ENCODE measurements at places on chromosomes 3 and 15.
A peak's percentile ranks its signal among the peaks of the same experiment; 100 is the strongest.

DNA sequence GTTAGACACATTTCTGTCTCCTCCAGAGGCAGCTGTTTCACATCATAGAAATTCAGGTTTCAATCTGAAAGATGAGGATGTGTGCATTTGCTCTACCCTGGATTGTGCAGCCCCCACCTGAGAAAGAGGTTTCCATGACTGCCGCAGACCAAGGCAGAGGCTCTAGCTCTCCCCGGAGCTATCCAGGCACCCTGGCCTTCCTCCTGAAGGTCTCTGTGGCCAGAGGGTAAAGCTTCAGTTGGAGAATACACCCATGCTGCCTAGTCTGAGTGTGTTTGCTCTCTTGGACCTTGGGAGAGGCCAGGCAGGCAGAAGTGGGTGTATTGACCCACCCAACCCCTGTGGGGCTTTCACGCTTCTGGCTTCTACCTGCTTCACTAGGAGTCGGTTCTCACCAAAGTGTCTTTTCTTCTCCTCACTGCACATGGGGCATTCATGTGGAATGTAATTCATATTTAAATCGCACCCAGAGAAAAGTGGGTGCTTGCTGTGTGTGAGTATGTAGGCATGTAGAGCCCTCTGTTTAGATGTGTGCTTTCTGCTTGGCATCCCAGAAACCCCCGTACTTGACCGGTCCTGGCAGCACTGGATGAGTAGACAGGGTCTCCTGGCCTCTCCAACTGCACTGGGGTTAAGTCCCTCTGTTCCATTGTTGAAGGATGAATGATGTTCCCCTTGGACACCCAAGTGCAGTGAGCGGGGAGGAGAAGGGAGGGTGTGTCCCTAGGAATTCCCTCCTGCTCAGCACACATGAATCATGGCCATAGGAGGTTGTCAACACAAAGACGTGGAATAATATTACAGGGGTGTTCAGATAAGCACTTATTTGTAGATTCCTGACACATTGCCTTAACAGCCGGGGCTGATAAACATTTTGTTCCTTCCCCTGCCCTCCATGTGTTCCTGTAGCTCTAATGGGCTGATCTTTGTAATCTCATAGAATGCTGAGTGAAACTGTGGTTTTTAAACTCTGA lies 20.3 kb upstream of the RAB6B start:
- DNase-seq = no peak

DNA sequence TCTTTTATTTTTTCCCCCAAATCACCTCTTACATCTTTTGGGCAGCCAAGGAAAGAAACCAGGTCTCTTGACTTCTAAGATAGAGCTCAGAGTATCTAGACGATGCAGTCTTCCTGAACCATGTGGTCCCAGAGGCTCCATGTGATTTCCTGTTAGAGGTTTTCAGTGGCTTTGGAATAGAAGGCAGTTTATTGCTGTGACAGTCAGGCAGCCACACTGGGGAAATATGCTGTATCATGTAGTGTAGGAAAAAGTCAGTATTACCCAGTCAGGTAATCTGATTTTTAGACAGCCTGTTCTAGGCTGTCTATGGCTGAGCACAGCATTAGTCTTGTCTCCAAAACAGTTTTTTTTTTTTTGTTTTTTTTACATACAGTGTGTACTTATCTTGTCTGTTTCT lies 294.3 kb downstream of the THSD4 start:
- no peak for DNase-seq

- no peak for DNase-seq
Measured at GRCh38 chr3:175430983-175431773, 572.0 kb downstream of the NAALADL2 start.

DNA sequence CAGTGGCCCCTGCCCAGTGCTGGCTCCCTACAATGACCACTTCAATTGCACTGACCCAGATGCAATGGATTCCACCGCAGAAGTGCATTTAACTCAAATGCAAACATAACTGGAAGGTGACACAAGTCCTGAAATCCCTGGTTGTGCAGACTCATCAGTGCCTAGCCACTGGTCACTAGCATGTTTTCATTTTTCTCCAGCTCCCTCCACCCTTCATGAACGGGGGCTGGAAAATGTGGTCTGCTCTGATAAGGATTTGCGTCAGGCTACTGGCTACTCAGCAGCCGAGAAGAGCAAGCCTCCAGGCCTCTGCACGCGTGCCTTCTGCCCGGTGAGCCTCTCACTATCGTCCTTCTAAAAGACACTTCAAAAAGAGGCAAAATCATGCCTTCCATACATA lies 27.4 kb upstream of the FURIN start:
- no peak for DNase-seq

- no peak for DNase-seq
Measured at GRCh38 chr15:91559066-91559465, 294.4 kb upstream of the SLCO3A1 start.

GRCh38 chr15:33296856-33297255 lies 13.9 kb upstream of the RYR3 start:
- DNase-seq = no peak

DNA sequence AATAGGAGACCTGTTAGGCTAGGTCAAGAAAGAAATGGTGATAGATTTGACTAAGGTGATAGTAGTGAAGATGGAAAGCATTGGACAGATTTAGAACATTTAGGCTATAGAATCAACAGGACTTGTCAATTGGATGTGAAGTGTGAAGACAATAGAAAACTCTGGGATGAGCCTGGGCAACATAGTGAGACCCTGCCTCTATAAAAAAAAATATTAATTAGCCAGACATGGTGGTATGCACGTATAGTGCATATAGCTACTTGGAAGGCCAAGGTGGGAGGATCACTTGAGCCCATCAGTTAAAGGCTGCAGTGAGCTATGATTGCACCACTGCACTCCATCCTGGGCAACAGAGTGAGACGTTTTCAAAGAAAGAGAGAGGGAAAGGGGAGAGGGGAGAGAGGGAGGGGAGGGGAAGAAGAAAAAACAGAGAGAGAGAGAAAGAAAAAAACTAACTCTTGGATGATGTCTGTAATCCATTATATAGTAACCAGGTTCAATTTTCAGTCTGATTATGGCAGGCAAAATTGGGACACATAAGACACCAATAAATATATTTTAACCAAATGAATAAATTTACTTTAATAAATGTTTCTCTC lies 9.6 kb downstream of the SENP8 start:
- DNase-seq = no peak

DNA sequence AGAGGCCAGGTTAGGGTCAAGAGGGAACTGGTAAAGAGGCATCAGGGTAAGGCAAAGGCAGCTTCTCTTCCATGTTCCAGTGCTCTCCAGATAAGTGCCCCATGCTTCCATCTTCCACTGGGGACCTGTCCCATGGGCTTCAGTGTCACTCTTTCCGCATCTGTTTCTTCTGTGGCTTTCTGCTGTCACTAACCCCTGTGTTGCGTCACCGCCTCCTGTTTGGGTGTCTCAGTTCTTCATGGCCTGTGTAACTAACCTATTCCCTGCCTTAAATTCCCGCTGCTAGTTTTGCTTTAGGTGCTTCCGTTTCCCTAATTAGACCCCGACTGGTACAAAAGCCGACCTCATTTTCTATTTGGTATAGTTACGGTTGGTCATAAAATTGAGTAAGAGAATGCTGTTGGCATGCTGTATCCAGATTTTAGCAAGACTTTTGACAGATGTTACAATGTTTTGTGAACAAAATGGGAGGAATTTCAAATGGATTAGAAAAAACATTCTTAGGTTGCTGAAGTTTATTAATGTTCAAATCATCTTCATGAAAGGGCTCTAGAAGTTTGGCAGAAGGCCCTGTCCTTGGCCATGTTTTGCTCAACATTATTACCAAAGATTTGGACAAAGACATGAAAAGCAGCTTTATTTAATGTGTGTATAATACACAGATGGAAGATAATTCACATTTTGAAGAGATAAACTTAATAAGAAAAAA lies 245.3 kb downstream of the BBX start:
- DNase-seq = no peak

GRCh38 chr3:141326626-141327025 lies 41.7 kb upstream of the ZBTB38 start:
- no peak for DNase-seq

DNA sequence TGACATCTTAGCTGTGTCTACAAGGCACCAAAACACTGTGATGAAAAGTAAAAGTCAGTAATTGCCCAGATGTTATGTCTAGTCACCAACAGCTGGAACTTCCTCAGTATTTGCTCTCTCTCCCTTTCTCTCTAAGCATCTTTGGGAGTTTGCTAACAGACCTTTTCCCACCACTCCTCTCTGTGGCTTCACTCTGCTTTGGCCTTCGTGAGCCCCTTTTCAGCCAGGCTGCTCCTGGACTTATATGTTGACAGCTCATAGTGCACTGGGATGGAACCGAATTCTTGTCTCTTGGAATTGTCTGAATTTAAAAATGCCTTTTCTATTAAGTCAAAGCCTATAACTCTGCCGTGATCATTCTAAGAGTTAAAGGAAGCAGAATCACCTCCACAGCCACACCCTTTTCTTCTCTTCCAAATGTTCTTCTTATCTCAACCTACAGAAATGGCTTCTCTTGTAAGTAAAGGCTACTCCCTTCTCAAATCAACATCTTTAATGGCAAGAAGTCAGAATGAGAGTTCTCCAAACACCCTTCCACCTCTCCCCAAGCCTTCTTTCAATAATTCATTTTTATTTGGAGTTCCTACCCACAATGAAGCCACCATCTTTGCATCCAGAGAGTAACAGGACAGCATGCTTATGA lies 17.2 kb upstream of the FOXP1 start:
- DNase-seq = no peak

DNA sequence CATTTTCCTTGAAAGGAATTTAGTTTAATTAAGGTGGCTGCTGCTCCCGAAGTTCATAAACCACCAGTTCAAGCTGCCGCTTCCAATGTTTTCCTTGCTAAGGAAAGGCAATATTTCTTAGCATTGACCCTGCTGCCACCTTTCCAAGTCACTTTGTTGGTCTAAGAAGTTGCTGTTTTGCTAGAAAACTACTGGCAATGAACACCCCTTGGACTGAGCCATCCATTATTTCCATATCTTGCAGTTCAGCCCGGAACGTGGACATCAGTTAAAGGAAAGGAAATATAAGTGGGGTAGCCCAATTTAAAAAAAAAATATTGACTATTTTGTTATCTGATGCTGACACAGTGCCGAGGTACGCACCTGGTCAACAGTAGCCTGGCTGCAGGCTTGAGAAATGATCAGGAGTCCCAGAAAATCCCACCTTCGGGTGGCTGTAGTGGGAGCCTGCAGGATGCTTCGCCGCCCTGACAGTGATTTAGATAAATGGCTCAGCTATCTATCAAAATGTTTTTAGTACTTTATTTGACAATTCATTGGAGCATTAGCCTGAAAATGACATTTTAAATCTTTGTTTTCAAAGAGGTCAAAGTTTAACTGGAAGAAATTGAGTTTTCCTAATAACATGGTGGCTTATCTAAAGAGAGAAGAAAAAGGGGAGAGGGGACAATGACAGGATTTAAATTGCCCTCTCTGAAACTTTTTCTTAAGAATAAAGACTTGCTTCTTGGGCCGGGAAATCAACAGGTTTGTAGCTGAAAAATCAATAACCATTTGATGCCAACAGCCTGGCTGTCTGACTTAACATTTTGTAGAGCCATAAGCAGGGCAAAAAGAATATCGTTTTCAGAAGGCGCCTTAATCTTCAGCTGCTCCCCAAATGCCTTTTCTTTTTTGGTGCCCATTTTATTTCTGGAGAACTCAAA lies 1.6 kb downstream of the RARB start:
- DNase-seq = no peak

- DNase-seq = peak; percentile 81
Measured at GRCh38 chr15:28984421-28985315, 98.9 kb downstream of the APBA2 start.

GRCh38 chr15:69843900-69844304 lies 253.8 kb downstream of the TLE3 start:
- DNase-seq = no peak

GRCh38 chr3:191070201-191070600 lies 128.8 kb upstream of the OSTN start:
- DNase-seq = no peak

DNA sequence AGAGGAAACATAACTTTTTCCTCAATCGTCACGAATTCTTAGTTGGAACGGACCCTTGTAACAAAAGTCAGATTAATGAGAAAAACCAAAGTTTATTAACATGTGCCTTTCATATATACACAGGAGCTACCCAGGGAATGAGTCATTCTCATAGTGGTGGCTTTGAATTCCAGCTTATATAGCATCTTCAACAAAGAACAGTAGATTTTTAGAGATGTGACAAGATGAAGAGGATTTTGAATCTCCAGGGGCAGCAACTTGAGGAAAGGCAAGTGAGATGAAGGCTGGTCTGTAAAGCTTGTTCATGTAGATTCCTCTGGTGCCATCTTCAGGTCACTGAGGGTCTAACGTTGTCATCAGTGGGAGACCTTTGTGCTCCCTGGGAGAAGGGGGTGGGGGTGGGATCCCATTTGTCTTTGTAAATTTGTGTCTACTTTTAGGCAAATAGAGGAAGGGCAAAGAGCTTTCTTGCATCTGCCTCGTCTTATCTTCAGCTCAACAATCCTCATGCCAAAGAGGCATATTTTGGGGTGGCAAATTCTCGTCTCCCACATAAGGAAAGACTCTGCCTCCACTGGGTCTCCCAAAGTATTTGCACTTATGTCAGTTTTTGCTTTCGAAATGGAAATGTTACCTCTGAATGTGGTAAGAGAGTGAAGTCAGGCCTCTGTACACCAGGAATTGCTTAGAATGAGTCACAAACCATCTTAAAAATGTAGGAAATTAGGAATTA lies 29.5 kb downstream of the CLEC3B start:
- DNase-seq = no peak

DNA sequence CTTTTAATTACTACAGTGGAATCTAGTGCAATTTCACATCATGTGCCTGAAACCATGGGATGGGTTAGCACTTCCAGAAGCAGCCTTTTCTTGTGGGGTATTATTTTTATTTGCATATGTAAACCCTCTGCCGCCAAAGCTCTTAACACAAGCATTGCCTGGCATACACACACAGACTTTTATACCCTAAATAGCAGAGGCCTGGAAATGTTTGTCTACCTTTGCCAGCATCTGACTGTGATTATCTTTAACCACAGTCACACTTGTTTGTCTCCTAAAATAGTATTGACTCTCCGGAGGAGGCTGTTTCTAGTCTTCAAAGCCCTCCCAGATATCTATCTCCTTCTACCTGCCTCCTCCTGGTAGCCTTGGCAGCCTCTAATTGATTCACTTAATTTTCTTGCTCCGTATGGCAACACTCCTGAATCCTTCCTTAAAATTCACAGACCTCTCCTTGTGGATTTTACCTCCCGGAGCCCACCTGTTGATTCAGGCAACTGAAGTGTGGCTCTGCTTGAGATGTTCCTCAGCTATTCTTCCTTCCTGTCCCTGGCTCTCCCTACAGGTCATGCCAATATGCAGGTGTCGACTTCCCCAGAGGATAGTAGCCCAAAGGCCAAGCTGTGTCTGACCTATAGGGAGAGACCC lies 127.1 kb upstream of the UMPS start:
- DNase-seq = no peak

GRCh38 chr15:35753486-35753885 lies 207.5 kb upstream of the DPH6 start:
- DNase-seq = no peak

GRCh38 chr3:191235331-191236314 lies 36.6 kb downstream of the OSTN start:
- DNase-seq = no peak

- DNase-seq = no peak
Measured at GRCh38 chr3:114887806-114888205, 259.3 kb downstream of the ZBTB20 start.
